NCI-H1105 (cell line): ENCODE measurements at places on chromosomes 3 and 15.
A peak's percentile ranks its signal among the peaks of the same experiment; 100 is the strongest.

DNA sequence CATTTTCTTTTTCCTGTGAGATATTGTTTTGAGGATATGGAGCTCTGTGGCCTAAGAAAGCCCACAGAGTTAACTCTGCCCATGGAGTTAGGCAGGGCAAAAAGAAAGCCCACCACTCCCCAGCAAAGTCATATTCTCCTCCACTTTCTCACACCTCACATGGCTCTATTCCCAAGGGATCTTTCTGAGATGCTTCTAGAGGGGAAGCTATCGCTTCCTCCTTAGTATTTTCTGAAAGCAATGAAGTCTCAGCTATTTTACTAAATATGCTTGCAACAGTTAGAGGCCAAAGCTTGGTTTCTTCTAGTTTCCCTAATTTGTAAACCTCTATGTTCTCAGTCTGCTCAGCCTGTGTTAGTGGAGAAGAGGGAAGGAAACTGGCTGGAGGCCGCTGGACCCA is 80.3 kb upstream of the EOMES start:
- no peak for DNase-seq

GRCh38 chr3:126964261-126964660 is 18.7 kb upstream of the PLXNA1 start:
- DNase-seq: no peak

DNA sequence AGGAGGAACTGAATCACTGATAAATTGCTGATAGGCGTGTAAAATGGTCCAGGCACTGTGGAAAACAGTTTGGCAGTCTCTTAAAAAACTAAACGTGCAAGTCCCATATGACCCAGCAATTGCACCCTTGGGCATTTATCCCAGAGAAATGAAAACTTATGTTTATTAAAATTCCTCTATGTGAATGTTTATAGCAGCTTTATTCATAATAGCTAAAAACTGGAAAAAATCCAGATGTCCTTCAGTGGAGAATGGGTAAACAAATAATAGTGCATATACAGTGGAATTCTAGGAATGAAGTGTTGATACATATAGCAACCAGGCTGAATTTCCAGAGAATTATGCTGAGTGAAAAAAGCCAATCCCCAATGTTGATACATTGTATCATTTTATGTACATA is 482.2 kb upstream of the PDZRN3 start:
- DNase-seq: no peak

DNA sequence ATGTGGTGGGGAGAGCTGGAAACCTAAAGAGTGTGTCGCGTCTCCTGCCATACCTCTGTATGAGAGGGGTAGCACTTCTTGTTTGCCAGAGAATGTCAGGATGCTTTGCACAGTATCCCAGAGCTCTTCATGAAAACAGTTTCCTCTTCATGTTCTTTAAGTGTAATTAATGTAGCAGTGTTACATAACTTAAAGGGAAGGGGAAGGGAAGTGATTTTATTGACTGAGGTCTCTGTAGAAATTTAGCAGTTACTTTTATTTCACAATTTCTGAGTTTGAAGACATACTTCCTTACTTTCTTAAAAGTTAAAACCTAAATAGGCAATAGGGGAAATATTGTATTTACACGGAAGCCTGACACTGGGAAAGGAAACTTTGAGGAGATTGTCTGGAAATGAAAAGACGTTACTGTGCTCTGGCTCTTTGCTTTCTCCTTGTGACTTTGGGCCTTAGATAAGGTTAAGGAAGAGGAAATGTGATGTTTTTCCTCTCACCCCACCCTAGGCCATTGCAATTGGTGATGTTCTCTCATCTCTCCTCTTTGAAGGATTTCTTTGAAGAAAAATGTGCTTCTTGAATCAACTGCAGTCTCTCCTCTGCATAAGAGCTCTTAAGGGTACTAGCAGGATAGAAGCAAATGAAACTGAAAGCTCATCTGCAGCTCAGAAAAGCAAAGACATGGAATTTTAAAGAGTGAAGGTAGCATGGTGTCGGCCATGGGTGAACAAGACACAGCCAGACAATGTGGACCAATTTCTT is 6.0 kb downstream of the NXPE3 start:
- no peak for DNase-seq

DNA sequence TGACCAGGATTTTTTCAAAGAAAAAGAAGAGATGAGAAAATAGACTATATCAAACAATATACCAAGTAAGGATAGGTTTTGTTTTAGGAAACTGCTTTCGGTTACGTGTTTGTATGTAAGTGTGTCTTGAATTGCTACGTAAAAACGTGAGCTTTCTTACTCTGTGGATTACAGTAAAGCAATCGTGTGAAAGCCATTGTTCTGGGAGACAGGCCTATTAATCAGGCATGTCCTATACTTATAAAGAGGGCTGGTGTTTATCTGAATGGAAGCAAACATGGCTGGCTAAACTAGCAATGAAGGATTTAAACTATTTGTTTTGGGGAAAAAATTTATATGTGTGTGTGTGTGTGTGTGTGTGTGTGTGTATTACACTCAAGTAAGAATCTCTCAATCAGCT is 2.6 kb downstream of the EHHADH start:
- no peak for DNase-seq

GRCh38 chr15:80932989-80933388 is 56.6 kb downstream of the MESD start:
- no peak for DNase-seq

DNA sequence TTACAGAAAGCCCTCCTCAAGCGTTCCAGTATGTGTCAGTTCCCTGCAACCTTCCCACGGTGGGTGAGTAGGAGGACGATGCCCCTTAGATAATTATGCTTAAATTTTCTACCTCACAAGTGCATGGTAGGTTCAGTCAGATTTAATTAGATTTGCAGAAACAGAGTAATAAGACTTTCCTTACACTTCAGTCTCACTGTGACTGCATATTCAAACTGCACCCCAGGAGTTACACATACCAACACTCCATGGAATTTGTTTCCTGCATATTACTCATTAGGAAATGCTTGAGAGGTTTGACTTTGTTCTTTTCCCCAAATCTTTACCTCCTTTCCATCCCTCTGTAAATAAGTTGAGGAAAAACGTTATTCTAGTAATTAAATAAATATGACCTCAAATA is 108.8 kb downstream of the ARRDC4 start:
- no peak for DNase-seq

- DNase-seq: no peak
Measured at GRCh38 chr3:194714564-194714963, 28.9 kb downstream of the FAM43A start.

DNA sequence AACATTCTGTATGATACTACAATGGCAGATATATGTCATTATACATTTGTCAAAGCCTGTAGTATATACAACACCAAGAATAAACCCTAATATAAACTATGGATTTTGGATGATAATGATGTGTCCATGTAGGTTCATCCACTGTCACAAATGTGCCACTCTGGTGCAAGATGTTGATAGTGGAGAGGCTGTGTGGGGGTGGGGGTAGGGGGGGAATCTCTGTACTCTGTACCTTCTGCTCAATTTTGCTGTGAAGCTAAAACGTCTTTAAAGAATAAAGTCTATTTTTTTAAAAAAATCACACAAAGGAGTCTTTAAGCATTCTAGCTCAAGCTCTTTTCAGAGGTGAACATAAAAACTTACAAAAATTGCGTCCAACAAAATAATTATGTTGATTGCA is 88.2 kb upstream of the ABI3BP start:
- DNase-seq: no peak

DNA sequence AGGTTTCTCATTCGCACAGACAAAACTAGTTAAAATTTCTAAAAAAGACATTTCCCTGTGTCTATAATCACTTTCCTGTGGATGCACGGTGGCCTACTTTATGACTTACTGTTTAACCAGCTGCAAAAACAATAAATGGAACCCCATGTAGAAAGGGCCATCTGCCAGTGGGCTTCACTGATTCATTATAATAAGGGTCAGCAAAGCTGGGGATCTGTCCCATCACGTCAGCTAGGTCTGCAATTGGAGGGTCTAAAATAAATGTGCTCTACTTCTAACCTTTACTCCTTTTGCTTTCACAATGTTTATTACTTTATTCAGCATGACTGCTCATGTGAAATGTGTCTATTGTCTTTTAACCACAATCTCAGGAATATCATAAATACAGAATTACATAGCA is 43.1 kb upstream of the NMD3 start:
- DNase-seq: peak; percentile 18

DNA sequence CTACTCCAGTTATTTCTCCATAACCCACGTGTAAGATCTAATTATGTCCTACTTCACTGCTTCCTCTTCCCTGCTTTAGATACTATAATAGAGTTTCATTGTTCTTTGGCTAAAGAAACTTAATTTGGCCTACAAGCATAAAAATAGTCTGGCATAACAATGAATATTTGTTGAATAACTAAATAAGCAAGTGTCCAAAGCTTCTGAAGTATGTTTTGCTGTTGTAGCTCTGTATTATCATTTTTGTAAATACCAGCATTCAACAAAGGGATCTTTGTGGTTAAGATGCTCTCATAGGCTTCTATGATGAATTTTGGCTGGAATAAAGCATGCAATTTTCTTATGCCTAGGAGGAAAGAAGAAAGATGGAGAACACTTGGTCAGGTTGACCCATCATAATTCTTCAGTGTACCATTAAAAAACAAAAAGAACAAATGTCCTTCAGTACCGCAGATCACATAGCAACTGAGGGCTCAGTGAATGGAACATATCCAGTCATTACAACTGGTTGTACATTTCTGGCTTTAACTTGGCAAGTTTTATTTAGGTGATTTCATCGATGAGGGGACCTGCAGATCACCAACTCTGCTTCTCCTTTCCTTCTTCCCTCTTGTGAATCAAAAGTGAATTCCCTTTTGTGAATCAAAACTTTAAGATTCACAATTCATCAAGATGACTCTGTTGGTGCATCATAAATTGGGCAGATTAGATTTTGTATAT is 465.9 kb upstream of the TGFBR2 start:
- DNase-seq: no peak

- DNase-seq: no peak
Measured at GRCh38 chr3:16114429-16114828, 60.1 kb upstream of the GALNT15 start.

DNA sequence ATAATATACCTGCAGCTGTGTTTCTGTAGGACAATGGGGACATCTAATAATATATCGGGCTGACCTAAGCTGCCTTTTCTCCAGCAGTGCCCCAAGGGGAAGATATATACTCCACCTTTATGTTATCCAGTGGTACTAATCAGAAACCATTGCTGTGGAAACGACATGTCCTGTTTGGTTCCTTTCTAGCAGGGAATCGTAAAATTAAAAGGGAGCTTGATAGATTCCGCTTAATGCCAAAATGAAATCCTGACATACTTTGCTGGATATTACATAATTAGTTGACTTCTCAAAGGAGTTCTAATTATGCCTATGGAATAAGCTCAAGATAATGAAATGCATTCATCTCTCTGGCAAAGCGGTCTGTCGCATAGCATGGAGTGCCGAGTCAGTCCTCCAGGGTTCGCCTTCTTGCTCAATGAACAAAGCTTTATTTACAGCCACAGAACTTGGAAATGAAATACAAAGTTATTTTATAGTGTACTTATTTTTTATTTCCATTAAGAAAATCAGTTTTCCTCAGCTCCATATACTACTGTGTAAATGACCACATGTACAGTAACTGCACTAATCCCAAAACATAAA is 262.8 kb downstream of the LRTM1 start:
- no peak for DNase-seq

GRCh38 chr3:60551455-60552209 is 699.6 kb downstream of the FHIT start:
- no peak for DNase-seq

DNA sequence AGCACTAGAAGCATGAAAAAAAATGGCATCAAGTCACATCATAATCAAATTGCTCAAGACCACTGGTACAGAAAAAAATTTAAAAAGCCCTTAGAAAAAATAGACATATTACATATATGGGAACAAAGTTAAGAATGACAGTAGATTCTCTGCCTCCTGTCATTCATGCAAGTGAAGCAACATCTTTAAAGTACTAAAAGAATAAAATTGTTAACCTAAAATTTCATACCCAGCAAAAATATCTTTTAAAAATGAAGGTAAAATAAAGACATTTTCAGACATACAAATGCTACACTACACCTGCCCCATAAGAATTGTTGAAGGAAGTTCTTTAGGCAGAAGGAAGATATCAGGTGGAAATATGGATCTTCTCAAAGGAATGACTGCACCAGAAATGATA is 55.9 kb downstream of the THSD4 start:
- DNase-seq: no peak

DNA sequence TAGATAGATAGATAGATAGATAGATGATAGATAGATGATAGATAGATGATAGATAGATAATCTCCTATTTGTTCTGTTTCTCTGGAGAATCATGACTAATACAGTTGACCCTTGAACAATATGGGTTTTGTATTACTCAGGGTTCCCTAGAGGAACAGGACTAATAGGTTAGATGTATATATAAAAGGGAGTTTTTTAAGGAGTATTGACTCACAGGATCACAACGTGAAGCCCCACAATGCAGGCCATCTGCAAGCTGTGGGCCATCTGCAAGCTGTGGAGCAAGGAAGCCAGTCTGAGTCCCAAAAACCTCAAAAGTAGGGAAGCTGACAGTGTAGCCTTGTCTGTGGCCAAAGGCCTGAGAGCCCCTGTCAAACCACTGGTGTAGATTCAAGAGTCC is 67.6 kb downstream of the PYDC2 start:
- DNase-seq: no peak

- no peak for DNase-seq
Measured at GRCh38 chr3:101631098-101631796, 45.7 kb downstream of the ZBTB11 start.

DNA sequence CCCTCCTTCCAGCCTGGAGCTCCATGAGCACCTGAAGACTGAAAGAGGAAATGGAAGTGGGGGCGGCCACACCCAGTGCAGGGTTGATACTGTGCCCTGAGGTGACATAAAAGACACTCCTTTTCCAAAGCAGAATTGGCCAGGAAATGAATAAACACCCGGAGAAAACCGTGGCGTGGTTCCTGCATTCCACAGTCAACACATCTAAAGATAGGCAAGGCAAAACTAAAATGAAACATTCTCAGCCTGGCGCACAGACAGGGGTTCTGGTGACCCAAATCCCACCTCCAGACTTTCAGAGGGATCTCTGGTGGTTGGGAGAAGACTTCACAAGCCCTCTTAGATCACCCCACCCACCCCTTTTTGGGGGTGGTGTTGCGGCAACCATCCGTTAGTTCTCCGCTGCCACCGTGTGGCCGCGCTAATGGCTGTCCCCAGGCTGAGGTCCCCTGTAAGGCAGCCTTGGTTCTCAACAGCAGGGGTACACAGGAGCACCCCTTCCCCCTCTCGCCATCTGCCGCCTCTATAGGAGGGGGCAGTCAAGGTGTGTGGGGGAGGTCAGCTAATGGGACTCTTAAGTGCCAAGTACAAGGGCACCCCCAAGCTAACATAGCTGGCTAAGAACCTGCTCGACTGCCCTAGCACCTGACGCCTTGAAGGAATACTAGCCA is 2.5 kb upstream of the MST1R start:
- no peak for DNase-seq

- no peak for DNase-seq
Measured at GRCh38 chr3:184562878-184563560, 1.4 kb downstream of the EPHB3 start.

- DNase-seq: no peak
Measured at GRCh38 chr3:15269091-15269989, 63.0 kb downstream of the SH3BP5 start.

- DNase-seq: no peak
Measured at GRCh38 chr3:54322354-54322753, 200.0 kb downstream of the CACNA2D3 start.
